ENCODE measurements at places on chromosomes 7 and 10.

GRCh38 chr10:74415146-74415839, 264.3 kb downstream of the ADK start:
- no peak for DNase-seq

DNA sequence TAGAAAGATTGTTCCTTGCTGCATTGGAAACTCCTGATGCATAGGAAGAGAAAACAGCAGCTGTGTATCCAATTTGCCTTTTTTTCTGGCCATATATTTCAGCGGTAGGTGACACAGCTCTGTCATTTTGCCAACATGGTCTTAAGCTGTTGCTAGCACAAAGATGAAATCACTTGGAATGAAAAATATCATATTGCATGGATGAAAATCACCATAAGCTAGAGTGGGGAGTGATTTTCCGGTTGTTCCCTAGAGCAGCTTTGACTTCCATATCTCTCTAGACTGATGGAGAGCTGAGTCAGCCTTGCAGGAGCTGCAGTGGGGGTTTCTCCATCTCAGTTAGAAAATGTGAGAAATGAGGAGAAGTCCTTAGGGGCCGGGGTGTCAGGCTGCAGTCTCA, 38.3 kb upstream of the BTBD16 start:
- DNase-seq = no peak

GRCh38 chr10:88735661-88736060, 24.2 kb upstream of the LIPN start:
- DNase-seq = no peak

- no peak for DNase-seq
These were observed 208.3 kb downstream of the PRPF18 start for GRCh38 chr10:13794992-13795612.

DNA sequence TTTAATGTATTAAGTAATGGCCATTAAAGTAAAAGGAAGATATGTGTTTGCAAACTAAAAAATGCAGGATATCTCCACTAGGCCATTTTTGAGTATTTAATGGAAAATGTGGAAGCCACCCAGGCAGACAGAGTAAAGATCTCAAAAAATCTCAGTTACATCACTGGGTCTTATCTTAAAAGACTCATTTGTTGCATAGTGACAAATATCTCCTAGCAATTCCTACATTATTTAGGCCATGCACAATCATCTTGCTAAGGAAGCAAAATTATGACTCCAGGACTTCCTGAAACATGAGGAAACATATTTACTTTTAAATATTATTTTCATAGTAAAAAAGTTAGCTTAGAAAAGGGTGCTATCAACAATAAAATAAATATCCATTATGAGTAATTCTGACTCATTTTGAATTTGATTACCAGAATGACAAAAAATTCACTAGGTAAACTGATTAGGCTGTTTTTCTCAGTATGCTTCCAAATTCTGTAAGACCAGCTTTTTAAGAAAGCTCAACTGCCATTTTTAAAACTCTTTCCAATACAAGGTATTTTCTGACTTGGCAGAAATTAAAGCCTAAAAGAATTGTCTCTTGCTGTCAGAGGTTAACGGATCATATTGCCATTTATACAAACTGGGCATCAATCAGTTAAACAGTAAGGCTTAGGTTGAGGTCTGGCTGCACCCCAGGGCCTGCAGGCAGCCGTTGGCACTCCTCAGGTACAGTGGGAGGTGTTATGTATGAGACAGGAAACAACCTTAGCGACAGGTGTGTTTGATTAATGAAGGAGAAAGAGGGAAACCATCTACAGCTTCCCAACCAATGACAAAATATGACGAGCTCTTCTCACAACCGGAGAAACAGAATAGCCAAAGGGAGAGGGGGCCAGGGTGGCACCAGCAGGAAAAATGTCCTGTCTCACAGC, 31.8 kb downstream of the PCLO start:
- DNase-seq = no peak

DNA sequence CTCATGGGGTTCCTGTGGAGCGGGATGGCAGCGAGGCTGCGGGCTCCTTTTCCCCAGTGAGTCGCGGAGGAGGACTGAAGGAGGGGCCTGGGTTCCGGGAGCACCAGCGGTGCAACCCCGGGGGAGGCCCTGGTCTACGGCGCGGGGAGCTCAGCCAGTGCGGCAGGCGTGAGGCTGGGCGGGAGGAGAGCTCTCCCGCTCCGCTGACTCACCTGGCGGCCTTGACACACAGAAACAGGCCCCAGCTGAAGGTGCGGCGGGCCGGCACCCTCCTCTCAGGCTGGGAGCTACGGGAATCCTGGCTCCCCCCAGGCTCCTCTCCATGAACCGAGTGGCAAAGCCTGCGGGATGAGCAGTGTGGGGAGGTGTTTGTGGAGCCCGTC, 6.8 kb upstream of the NOM1 start:
- DNase-seq = no peak

DNA sequence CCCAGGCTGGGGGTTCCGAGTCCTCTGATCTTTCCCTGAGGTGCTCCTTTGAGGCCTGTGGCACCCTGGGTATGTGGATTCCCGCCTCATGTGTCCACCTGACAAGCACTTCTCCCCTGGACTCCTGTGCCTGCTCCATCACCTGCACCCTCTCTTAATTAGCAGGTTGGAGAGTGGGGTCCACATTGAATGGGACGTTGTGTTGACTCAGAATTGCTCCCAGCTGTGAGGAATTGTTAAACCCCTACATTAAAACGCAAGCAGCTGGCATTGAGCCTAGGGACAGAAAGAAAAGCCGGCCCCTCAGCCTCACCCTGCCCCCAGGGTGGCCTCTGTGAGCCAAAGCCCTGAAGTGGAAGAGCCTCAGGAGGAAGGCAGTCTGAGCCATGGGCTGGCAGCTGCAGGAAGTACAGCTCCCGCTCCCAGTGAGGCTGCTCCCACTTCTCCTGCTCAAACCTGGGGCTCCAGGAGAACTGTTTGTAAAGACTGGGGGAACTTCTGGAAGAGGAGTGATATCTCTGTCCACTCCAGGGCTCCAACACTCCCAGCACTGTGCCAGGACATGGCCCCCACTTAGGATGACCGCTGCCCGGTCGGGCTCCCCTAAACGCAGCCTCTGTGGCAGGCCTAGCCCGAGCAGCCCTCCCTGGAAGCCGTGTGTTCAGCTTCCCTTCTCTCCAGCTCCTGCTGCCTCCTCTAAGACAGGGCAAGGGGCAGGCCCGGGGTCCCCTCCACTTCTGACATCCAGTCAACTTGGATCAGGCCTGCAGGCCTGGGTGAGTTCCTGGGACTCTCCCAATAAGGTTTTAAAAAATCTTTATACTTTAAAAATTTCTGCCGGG, 1.8 kb upstream of the OPN4 start:
- no peak for DNase-seq

- no peak for DNase-seq
These were observed 170.8 kb downstream of the VPS50 start for GRCh38 chr7:93402944-93403343.
